ENCODE measurements at places on chromosomes 3 and 15.

GRCh38 chr15:57401546-57401945 lies 25.2 kb downstream of the CGNL1 start:
- no peak for DNase-seq

DNA sequence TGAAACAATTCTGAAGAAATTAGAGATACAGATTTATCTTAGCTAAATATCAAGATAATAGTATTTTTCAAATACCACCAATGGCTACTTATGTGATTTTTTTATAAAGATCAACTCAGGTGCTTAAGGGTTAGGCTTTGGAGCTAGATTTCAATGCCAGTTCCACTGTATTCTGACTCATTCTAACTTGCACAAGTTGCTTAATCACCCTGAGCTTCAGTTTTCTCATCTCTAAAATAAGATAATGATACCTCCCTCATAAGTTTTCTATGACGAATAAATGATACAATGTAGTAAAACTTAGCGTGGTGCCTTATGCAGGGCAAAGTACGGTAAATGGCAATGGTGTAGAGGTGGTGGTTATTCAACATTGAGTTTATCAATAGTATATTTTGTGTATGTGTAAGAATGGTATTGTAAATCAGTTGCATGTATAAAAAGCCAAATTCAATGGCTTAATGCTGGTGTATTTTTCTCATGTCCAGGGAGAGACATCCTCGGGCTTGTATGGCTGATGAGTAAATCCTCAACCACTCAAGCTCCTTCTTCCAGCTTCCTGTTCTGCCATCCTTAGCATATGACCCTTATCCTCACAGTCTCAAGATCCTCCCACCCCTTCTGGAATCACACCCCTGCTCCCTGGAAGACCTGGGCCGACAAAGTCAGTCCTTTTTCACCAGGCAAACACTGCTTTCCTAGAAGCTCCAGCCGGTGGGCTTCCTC lies 505.9 kb upstream of the CFAP20DC start:
- DNase-seq = peak; percentile 28

GRCh38 chr3:7745711-7746110 lies 755.9 kb upstream of the LMCD1 start:
- DNase-seq = no peak

DNA sequence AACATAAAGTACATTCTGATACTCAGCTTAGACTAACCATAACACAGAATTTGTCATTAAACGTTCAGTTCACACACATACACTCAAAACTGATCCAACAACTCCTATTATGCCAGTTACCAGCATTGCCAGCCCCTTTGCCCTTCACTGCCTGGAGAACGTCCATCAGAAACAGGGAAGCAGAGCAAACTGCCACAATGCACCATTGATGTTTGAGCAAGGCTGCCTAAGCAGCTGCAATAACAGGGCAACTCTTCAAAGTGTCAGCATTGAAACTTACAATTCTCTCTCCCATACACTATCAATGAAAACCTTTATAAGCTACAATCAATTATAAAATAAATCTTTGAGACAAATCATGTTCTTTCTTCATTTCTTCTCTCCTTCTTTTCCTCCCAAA lies 85.1 kb downstream of the ZBTB20 start:
- peak; percentile 95 for DNase-seq

GRCh38 chr3:167653155-167653554 lies 587 bp downstream of the WDR49 start:
- DNase-seq = no peak

DNA sequence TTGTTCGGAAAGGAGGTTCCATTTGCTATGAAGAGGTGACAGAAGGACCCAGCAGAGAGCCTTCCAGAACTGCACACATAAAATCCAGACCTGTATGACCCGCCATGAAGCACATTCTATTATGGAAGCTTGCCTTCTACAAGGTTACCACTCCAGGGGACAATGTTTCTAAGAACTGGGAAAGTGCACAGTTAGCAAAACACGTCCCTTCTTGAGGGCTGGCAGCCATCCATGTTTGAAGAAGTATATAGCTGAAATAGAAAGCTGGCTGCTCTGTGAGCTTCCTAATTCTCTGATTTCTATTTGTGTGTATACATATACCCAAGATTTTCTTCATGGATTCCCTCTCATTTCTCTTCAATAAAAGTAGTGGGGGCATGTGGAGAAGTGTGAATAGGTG lies 74.6 kb downstream of the CNTN3 start:
- no peak for DNase-seq
